ENCODE measurements at places on chromosomes 11 and 22.

GRCh38 chr11:33933602-33934001, 41.7 kb upstream of the LMO2 start:
- no peak overlapping the region for H3K4me3 ChIP-seq
- H3K27ac ChIP-seq = peak overlapping the region; percentile 34
- no peaks in the 10 kb centered on the region for H3K36me3 ChIP-seq
- peaks cover 50% of the 10 kb centered on the region for H3K4me1 ChIP-seq

DNA sequence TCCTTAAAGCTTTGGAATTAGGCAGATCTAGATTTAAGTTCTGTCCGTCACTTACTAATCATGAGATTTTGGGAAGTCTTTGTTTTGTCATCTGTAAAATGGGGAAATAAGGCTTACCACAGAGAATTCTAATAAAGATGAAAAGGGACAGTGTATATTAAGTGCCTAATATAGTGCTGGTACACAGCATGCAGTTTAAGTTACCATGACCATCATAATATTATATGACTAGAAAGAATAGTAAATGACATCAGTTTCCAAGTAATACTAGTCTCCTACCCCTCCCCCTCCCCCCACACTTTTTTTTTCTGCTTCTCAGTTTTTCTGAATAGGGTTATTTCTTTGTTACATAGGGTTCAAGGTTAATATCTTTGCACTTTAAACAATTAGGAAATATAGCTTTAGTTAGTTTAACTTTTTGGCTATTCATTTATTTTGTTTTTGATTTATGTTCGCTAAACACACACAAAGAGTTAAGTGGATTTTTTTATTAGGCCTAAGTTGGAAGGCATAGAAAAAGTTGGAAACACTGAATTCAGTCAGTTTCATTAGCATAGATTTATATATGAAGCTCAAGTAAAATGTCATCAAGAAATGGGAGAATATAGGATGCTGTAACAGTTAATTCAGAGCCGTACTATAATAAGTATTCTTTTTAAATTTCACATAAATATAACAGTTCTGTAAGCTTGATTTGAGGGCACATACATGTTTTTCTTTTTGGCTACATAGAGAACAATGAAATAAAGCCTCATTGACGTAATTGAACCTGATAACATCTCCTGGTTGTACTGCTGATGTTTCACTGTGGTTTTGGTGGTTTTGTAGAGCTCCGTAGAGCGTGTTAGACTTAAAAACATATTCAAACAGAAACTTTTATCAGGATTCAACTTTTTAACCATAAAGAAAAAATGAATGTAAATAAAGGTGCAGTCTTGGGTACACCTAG, 121.2 kb downstream of the PDE3B start:
- no peak for DNase-seq
- no peaks in the 10 kb centered on the region for H3K36me3 ChIP-seq
- H3K27me3 ChIP-seq = no peaks in the 10 kb centered on the region
- no peak overlapping the region for H3K4me3 ChIP-seq
- H3K4me1 ChIP-seq = peaks cover 4% of the 10 kb centered on the region

DNA sequence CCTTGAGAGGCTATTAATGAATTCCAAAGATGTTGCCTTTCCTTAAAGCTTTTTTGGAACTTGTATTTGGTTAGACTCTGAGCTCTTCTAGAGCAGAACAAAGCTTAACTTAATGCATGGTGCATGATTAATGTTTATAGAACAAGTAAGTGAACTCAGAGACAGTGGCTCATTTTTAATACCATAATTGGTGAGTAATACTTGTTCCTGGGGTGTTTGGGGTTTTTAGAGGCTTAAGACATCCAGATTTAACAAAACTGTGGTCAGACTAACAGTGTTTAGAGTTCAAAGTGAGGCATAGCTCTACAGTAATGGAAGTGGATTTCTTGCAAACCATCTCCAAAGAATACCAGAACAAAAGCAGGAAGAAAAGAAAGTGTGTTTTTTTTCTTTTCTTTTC, 73.7 kb upstream of the CTSC start:
- no peak overlapping the region for H3K4me3 ChIP-seq
- no peak for DNase-seq
- H3K27ac ChIP-seq = no peak overlapping the region
- peaks cover 20% of the 10 kb centered on the region for H3K4me1 ChIP-seq
- H3K27me3 ChIP-seq = no peaks in the 10 kb centered on the region

DNA sequence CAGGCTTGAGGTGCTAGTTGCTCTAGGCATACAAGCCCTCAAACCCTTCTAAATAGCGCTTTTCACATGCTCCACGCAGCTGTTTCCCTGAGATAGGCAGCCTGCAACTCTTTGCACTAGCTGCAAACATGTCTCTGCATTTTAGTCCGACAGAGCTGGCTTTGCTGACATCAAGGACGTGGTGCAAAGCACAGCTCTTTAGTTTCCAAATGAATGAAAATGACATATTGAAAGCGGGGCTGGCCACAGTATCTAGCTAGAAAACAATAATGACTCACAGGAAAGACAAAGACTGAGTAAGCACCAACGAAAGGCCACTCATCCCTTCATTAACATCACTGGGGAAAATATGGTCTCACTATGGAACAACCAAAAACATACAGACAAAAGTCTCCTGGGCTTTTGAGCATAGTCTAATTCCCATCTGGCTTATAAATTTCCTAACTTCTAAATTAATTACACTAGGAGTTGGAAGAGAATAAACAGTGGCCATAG, 15.3 kb upstream of the ZC3H12C start:
- DNase-seq = no peak
- no peak overlapping the region for H3K4me3 ChIP-seq
- H3K27me3 ChIP-seq = no peaks in the 10 kb centered on the region
- no peaks in the 10 kb centered on the region for H3K36me3 ChIP-seq
- peak overlapping the region; percentile 46 for H3K27ac ChIP-seq

DNA sequence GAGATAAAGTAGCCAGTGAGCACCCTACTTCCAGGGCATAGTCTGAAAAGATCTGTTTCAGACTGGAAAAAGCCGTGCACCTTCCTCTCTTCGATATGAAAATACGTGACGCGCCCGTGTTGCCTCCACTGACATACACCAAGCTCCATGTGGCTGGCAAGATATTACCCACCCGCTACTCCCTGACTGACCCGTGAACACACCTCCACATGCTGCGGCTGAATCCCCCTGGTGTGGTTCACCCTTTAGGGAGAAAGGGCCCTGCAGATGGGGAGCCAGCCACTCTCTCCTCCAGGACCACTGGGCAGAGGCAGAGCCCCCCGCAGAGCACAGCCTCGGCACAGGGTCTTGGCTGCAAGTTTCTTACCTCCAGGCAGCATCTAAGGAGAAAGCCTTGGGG, 245.0 kb downstream of the BRD1 start:
- H3K36me3 ChIP-seq = no peaks in the 10 kb centered on the region
- peaks cover 15% of the 10 kb centered on the region for H3K27me3 ChIP-seq
- DNase-seq = no peak
- H3K4me3 ChIP-seq = no peak overlapping the region
- no peak overlapping the region for H3K27ac ChIP-seq
- no peaks in the 10 kb centered on the region for H3K4me1 ChIP-seq

DNA sequence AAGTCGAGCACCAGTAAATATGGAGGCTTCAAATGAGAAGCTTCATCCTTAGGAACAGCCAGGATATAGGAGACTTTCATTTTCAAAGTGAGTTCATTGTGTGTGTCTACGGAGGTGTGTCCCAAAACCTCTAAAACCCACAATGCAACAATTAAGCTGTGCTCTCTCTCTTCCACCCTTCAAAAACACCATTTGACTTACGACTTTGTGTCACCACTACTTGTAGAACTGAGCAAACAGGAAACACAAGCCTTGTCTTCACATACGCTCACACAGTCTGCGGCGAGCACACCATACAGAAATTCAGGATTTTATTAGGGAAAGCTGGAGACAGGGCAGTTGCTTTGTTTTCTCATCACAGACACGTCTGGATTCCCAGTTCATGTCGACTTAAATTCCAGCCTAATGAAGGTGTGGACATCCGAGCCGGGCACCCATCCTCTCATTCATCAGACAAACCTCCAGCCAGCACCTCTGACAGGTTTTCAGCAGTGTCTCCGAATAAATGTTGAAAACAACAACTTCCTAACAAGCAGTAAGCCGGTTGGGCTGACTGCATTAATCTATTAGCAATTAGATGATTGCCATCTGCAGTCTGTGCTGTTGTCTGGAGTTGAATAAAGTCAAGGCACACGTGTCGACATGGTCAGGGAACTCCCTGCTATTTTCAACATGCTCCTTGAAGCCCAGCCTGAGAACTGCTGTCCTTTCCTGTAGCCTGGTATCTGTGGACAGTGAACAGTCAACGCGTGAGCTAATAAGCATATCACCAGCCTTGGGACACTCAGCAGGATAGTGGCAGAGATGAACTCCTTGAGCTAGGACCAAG, 1411.1 kb downstream of the BRD1 start:
- no peak for DNase-seq
- peaks cover 7% of the 10 kb centered on the region for H3K4me1 ChIP-seq
- peaks cover 12% of the 10 kb centered on the region for H3K27me3 ChIP-seq
- no peak overlapping the region for H3K27ac ChIP-seq
- no peaks in the 10 kb centered on the region for H3K36me3 ChIP-seq

DNA sequence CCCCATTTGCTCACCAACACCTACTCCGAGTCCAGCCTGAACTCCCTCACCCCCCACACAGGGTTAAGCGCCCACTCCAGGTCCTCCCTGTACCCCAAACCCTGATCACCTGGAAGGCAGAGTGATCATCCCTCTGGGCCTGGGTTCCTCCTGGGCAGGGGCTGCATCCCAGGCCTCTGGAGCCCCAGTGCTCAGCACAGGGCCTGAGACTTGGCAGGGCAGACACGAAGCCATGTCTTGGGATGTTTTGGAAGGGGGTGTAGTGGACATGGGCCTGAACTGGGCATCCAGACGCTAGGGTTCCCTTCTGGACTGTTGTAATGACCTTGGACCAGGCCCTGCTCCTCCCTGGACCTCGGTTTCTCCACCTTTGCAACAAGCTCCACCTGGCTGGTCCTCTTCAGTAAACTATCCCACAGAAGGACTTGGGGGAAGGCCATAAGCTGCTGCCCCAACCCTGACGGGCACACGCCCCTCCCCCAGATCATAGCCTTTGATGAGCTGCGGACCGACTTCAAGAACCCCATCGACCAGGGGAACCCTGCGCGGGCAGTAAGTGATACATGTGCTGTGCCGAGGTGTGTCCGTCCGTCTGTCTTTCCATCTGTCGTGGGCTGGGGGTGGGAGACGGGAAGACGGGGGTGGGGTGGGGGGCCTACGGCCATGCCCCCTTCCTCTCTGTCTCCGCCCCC, 3.9 kb downstream of the CNIH2 start:
- H3K4me3 ChIP-seq = peak overlapping the region; percentile 69
- peak overlapping the region; percentile 79 for H3K27ac ChIP-seq
- DNase-seq = no peak
- H3K4me1 ChIP-seq = peaks cover 21% of the 10 kb centered on the region
- H3K27me3 ChIP-seq = peaks cover 4% of the 10 kb centered on the region

GRCh38 chr11:59356561-59356960, 2.1 kb upstream of the OR5AN1 start:
- no peak overlapping the region for H3K4me3 ChIP-seq
- H3K36me3 ChIP-seq = no peaks in the 10 kb centered on the region
- H3K27me3 ChIP-seq = no peaks in the 10 kb centered on the region
- no peak for DNase-seq
- no peaks in the 10 kb centered on the region for H3K4me1 ChIP-seq

GRCh38 chr11:127000981-127001380, 411 bp upstream of the KIRREL3 start:
- no peak for DNase-seq
- H3K36me3 ChIP-seq = no peaks in the 10 kb centered on the region
- no peak overlapping the region for H3K27ac ChIP-seq
- peaks cover 35% of the 10 kb centered on the region for H3K4me1 ChIP-seq
- H3K4me3 ChIP-seq = peak overlapping the region; percentile 70

DNA sequence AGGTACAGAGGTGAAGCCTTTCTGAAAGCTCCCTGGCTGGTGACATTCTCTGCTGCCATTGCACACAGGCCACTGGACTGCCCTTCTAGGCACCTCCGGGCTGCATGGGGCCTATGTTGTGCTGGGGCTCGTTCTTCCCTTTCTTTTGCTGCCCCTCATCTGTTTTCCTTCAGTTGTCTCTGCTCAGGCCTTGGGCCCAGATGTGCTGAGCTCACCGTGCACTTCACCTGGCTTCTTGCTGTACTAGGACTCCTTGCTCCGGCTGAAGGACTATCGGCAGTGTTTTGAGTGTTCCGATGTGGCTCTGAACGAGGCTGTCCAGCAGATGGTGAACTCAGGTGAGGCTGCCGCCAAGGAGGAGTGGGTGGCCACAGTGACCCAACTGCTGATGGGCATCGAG, 59.4 kb downstream of the CABIN1 start:
- H3K4me3 ChIP-seq = no peak overlapping the region
- no peak overlapping the region for H3K27ac ChIP-seq
- H3K4me1 ChIP-seq = no peaks in the 10 kb centered on the region
- H3K36me3 ChIP-seq = peaks cover 28% of the 10 kb centered on the region
- no peak for DNase-seq

DNA sequence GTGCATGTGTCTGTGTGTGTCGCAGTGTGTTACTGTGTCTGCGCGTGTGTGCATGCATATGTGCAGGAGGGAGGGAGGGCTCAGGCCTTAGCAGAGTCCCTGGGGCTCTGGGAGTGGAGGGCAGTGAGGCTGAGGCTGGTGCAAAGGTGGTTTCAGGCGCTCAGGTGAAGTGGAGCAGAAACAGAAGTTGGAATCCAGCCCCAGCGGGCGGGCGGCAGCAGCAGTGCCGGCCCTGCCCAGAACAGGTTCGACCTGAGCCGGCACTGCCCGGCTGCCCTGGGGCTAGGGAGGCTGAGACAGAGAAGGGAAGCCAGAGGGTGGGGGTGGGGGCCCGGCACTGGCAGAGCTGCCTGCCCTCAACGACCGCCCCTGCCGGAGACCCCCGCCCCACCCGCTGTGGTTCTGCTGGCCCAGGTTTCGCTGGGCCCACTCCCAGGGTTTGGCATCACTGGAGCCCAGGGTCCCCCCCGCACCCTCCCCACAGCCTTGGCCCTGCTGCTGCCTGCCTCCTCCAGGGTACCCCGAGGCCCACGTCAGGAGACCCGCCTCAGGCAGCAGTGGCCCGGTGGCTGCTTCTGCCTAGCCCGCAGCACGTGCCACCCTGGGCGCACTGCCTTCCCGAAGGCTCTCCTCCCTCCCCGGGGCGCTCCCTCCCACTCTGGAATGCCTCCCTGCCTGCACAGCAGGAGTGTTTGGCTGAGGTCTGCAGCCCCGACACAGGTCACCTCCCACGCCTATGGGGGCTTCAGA, 13.3 kb downstream of the ASCL2 start:
- H3K36me3 ChIP-seq = no peaks in the 10 kb centered on the region
- peak overlapping the region; percentile 71 for H3K4me3 ChIP-seq
- peaks cover 8% of the 10 kb centered on the region for H3K4me1 ChIP-seq

- no peak overlapping the region for H3K27ac ChIP-seq
- H3K4me1 ChIP-seq = peaks cover 13% of the 10 kb centered on the region
- no peaks in the 10 kb centered on the region for H3K36me3 ChIP-seq
Measured at GRCh38 chr11:47950396-47950795, 30.0 kb upstream of the PTPRJ start.
